ENCODE measurements at places on chromosomes 5 and 9. TPM values are rescaled to one million over a fixed set of nuclear protein-coding genes. Genes with fewer than 3 reads are reported as not detected.

DNA sequence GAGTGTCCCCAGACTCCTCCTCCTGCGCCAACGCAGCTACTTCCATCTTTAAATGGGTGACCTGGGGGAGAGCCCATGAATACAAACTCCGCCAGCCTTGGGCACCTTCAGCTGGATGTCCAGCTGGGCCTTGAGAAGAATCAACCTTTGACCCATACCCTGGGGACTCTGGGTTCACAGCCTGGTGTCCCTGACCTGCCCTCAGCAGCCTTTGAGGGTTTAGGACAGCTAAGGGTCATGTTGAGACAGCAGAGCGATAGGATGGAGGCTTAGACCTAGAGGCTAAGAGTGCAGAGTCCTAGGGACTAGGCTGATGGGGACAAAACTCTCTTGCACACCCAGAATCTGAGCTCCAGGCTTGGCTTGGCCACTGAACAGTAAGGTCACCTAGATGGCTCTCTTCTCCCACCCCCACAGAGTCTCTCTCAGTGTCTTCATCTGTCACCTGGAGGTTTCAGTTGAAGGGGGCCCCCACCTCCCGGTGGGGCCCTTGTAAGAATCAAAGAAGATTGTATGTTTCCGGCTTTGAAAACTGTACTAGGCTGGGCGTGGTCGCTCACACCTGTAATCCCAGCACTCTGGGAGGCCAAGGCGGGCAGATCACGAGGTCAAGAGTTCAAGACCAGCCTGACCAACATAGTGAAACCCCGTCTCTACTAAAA is 6.7 kb upstream of the AQP3 start:
- H3K27me3 ChIP-seq, result no peaks in the 10 kb centered on the region
- peaks cover 74% of the 10 kb centered on the region for H3K4me1 ChIP-seq
- no peaks in the 10 kb centered on the region for H3K36me3 ChIP-seq
- no peak for DNase-seq
- peak overlapping the region; percentile 95 for H3K27ac ChIP-seq

- H3K4me3 ChIP-seq, result no peak overlapping the region
- no peak overlapping the region for H3K27ac ChIP-seq
- peaks cover 33% of the 10 kb centered on the region for H3K27me3 ChIP-seq
- no peak for DNase-seq
- H3K36me3 ChIP-seq, result no peaks in the 10 kb centered on the region
These were observed 430.9 kb downstream of the IRX2 start for GRCh38 chr5:2320611-2321010.

Gene TPPP
- polyA plus RNA-seq, result 0.49 TPM

DNA sequence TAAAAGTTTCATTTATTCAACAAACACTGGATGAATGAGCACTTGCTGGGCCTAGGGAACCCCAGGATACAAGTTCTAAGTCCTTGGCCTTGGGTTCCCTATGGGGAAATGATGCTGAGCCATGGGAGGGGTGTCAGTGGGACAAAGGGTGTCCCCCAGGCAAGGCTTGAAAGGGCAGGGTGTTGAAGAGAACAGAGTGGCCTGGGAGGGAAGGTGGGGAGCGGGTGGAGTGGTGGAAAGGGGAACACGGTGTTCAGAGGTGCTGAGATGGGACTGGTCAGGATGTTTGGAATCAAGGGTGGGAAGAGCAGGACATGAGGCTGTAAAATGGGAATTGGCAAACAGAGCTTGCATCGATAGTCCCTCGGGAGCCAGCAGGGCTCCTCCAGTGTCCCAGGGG is 61.8 kb downstream of the PPARGC1B start:
- peaks cover 32% of the 10 kb centered on the region for H3K4me1 ChIP-seq
- H3K36me3 ChIP-seq, result peaks cover 2% of the 10 kb centered on the region
- DNase-seq, result no peak
- no peak overlapping the region for H3K27ac ChIP-seq
- no peaks in the 10 kb centered on the region for H3K27me3 ChIP-seq
- H3K4me3 ChIP-seq, result no peak overlapping the region

Gene CNTFR
- polyA plus RNA-seq, result not detected

DNA sequence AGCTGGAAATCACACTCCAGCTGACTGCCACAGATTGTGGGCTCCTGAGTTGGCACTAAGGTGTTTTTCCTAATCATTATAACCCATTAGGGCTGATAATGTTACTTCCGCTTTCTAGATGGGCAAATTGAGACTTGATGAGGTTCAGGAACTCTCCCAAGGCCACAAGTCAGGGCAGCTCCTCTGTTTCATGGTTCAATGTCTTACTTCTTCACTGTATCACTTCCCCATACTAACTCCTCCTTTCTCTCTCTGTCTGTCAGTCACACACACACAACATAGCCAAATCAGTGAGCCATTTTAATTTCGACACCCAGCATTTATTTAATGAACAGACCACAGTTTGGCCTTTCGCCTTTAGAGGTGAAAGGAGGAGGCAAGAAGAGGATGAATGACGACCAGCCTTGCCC is 17.8 kb upstream of the TRAF1 start:
- H3K4me1 ChIP-seq, result no peaks in the 10 kb centered on the region
- no peak overlapping the region for H3K4me3 ChIP-seq
- H3K27me3 ChIP-seq, result no peaks in the 10 kb centered on the region
- H3K36me3 ChIP-seq, result no peaks in the 10 kb centered on the region
- no peak for DNase-seq

- H3K27me3 ChIP-seq, result peaks cover 9% of the 10 kb centered on the region
- no peak overlapping the region for H3K4me3 ChIP-seq
- H3K4me1 ChIP-seq, result no peaks in the 10 kb centered on the region
- no peaks in the 10 kb centered on the region for H3K36me3 ChIP-seq
- no peak overlapping the region for H3K27ac ChIP-seq
These were observed 83.3 kb upstream of the SLC30A5 start for GRCh38 chr5:69010476-69010875.
